ENCODE measurements at places on chromosomes 5 and 9. TPM values are rescaled to one million over a fixed set of nuclear protein-coding genes. Genes with fewer than 3 reads are reported as not detected.

Gene OLFM1
- 33.7 TPM for total RNA-seq

Gene C9
- total RNA-seq: 4.5 TPM

Gene ZFP2
- total RNA-seq: 2.7 TPM

Gene PCDHA6
- total RNA-seq: 3.6 TPM

Gene NR2F1-AS1
- 13.0 TPM for total RNA-seq

Gene ROR2
- 5.7 TPM for total RNA-seq

Gene EIF4EBP3
- total RNA-seq: 22.6 TPM

DNA sequence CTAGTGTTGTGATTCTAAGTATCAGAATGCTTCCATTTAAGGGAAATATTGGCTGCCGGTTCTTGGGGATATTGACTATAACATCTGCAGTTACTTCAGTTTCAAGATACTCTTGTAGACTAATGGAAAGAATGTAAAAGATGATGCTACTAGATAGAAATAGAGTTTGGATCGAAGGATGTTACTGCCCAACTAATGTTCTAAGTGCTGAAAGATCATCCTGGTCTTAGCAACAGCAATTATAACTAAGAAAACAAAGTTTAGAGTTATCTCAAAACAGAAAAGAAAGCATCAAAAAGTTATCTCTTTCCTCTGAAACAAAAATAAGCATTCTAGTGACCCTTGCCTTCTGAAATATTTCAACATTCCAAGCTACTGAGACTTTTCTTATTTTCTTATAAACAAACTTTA lies 49.9 kb downstream of the ITGA1 start:
- DNase-seq: no peak

GRCh38 chr9:105044518-105044917 lies 116.6 kb upstream of the ABCA1 start:
- DNase-seq: no peak

GRCh38 chr9:98994172-98995058 lies 50.7 kb downstream of the COL15A1 start:
- DNase-seq: no peak

DNA sequence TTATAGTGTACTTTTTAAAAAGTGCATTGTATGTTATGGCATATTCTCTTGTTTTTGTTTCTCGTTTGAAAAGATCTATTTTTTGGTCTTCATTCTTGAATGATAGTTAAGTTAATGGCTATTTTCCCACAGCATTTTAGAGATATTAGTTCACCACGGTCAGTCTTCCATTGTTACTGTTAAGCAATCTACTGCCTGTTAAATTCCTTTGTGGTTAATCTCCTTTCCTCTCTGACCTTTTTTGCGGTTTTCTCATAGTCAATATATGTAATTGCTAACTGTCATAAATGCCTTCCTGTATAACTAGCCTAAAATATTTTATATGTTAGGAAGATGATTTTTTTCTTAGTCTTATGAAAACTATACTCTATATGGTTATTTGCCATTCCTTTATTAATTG lies 250.8 kb upstream of the FBXL7 start:
- DNase-seq: no peak
